ENCODE measurements at places on chromosomes 16 and 17.

- no peak for DNase-seq
Observed at GRCh38 chr16:11456741-11457140, 111.5 kb downstream of the RMI2 start.

- no peak for DNase-seq
Observed at GRCh38 chr16:85370881-85371651, 242.1 kb upstream of the GSE1 start.

- no peak for DNase-seq
Observed at GRCh38 chr16:66488505-66488904, 61.4 kb downstream of the BEAN1 start.

GRCh38 chr16:2035431-2036199, 8.9 kb downstream of the NHERF2 start:
- no peak for DNase-seq

- no peak for DNase-seq
Observed at GRCh38 chr17:33519692-33520091, 226.6 kb upstream of the ASIC2 start.

GRCh38 chr16:87236516-87237115, 80.6 kb downstream of the C16orf95 start:
- DNase-seq: no peak

DNA sequence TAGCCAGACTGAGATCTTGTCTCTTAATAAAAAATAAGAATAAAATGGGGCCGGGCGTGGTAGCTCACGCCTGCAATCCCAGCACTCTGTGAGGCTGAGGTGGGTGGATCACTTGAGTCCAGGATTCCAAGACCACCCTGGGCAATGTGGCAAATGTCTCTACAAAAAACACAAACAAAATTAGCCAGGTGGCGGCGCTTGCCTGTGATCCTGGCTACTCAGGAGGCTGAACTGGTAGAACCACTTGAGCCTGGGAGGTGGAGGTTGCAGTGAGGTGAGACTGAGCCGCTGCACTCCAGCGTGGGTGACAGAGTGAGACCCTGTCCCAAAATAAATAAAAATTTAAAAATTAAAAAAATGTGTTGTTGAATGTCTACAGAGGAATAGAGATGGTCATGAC, 2.9 kb upstream of the DEF8 start:
- DNase-seq: peak; percentile 43

DNA sequence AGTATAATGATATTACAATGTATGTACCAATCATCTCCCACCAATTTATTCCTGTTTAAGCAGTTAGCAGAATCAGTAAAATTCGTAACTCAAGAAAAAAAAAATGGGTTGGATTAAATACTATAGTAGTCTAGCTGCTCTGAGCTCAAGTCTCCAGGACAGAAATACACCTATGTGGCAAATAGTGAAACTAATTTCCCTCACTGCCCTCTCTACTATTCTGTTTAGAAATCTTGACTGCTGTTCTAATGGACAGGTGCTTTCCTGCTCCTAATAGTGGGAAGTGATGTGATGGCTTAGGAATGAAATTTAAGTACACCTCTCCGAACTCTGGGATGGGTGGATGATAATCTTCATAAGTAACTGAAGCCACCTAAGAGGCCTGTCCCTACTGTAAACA, 175.7 kb downstream of the KCNJ2 start:
- no peak for DNase-seq

DNA sequence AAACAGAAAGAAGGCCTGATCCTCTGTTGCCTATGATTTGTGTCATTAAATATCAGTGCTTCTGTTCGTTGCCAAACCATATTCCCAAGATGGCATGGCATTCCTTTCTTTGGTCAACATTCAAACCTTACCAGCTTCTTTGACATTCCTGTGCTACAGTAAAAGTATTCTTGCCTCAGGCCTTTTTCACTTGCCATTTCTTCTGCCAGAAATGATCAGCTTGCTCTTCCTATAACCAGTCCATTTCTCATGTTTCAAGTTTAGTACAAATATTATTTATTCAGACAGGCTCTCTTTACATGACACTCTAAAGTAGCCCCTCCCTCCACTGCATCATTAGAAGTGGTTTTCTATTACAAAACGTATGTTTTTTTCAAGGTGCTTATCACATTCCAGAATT, 278.3 kb downstream of the KCNJ2 start:
- DNase-seq: no peak

DNA sequence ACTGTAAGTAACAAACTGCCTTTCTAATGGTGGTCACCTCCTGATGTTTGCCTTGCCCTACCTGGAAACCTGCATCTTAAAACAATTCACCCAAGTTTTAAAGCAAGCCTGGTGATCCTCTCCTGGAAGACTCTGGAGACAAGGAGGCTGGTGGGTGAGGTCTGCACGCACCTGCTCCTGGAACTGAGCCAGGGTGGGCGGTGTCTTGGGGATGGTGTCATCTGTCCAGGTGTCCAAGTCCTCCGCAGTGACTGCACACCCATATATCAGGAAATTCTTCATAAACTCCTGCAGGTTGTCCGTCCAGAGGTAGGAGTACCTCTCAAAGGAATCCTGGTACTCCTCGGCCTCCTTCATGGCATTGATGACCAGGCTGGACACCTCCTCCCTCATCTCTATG, 44.9 kb downstream of the DNAH17 start:
- no peak for DNase-seq

DNA sequence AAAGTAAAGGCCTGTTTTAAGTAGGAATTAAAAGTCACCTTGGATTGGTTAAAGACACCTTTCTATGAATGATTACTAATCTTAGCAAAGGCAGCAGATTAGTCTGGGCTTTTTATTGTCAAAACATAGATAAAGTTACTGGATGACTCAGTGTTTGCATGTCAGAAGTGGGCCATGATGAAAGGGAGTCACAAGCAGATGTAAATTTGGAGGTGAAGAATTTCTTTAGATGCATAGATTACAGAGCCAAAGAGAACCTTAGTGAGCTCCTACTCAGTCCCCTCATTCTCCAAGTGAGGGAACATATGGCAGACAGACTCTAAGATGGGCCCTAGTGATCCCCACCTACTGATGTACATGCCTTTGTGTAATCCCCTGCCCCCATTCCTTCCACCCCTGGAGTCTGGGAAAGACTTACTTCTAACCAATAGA, 124.5 kb downstream of the HS3ST3A1 start:
- DNase-seq: no peak

- peak; percentile 82 for DNase-seq
Observed at GRCh38 chr17:15966183-15966878, 21.4 kb downstream of the ADORA2B start.

DNA sequence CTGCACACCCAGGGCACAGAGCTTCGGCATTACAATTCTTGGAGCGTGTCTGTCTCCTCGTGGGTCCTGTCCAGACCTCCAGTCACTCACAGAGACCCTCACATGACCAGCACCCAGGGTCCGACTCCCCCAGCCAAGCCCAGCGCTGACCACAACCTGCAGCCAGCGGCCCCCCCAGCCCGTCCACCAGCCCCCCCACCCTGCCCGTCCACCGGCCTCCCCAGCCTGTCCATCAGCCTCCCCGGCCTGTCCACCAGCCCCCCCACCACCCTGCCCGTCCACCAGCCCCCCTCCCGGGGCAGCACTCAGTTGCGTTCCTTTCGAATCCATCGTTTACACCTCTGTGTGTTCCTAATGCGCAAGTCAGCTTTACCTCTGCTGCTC, 5.8 kb downstream of the SECTM1 start:
- DNase-seq: no peak

DNA sequence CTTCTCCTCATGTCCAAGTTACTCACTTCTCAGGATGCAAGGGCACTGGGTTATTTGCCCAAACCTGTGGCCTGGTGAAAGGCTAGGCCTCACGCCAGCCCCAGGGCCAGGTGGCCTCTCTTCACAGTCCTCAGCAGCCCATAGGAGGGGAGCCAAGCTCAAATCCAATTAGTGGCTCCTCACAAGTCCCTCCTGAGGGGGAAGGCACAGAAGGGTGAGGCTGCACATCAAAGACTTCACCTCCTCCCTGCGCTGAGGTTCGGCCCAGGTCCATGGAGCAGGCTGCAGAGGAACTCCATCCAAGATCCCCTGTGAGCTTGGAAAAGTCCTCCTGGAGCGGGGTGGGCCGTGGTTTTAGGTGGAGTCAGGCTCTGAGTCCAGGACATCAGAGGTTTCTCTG, 320.0 kb downstream of the FOXL1 start:
- no peak for DNase-seq

DNA sequence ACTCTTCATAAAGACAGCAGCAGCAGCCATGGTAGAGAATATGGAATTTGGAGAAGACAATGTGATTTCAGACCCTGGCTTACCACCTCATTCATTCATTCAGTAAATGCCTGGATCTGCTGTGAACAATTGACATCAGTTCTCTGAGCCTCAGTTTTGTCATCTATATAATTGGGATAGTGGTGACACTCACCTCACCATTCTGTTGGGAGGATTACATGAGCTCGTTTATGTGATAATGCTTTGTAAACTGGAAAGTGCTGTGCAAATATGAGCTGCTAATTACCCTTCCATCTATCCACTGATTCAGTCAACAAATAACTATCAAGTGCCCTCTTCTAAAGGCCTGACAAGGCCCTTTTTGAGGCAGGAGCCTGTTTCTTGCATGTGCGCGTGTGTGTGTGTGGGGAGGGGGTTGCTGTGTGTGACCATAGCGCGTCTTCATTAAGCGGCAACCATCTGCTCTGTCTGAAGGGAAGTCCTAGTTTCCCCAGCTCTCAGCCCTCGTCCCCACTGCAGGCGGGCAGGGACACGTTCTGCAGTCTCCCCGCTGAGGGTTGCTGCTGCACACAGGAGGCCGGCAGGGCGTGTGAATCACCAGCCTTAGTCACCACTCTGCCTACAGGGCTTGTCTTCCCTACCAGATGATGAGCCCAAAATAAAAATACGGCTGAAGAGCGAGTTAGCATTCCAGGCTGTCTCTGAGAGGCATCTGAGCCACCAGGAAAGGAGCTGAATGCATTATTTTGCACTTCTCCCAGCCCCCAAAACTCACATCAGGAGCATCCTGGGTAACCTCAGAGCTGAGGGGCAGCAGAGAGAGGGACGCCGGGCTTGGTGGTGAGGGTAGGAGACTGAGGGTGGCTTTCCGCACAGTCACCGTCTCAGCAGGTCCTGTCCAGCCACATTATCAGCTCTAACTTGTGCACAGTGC, 19.9 kb downstream of the ARL4D start:
- DNase-seq: no peak

DNA sequence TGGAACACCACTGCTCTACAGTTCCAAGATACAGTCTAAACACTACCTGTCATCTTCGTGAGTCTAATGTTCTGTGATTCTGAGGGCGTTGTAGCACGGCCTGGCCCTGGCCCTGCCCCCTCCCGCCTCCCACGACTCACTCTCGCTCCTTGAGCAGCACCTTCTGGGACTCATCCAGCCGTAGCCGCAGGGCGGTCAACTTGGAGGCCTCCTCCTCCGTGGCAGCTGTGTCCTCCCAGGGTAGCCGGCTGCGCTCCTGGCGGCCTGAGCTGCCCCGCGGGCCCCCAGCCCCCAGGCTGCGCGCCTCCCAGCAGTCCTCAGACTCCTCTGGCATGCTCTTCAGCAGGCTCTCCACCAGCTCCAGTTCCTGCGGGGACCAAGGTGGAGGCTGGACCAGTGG, 10.6 kb downstream of the CCDC102A start:
- DNase-seq: no peak

DNA sequence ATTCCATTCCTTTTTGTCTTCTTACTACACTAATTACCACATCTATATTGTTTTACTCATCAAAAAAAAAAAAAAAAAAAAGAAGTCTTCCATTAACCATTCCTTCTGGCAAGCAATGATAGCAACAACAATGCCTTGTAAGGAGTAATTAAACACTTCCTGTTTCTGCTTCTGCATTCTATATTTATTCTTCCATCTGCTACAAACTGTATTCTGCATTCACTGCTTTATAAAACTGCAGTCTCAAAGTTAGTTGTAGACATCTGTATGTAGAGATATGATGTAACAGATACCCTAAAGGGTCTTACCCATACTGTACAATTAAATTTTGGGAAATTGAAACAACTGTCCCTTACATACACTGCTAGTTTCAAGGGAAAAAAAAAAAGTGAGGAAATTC, 28.7 kb upstream of the ABCA6 start:
- DNase-seq: no peak

- no peak for DNase-seq
Observed at GRCh38 chr17:72997559-72997958, 94.9 kb downstream of the SLC39A11 start.

GRCh38 chr16:82464187-82464586, 162.6 kb upstream of the CDH13 start:
- DNase-seq: no peak

- no peak for DNase-seq
Observed at GRCh38 chr17:64617125-64617780, 44.9 kb downstream of the SMURF2 start.

DNA sequence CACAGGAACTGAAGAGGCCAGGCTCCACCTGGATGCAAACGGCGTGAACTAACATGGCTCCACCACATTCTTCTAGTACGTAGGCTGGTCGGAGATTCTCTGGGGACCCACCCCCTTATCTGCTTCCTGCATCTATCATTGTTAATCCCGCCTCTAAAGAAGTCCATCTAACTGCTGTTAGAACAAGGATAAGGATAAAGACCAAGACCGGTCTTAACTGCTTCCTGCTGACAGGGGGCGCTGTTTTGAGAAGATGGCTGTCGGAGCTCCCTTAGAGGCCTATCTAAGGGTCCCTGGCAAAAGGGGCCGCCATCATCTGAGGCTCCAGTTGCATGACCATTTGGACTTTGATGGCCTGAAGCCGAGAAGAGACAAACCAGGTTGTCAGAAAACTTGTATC, 25.8 kb upstream of the TNFSF12 start:
- DNase-seq: peak; percentile 58

GRCh38 chr17:10151667-10152496, 46.5 kb downstream of the GAS7 start:
- no peak for DNase-seq

- DNase-seq: no peak
Observed at GRCh38 chr16:86864586-86864985, 286.2 kb downstream of the FOXL1 start.

GRCh38 chr16:85635545-85636140, 22.5 kb downstream of the GSE1 start:
- no peak for DNase-seq

- no peak for DNase-seq
Observed at GRCh38 chr16:85261657-85262557, 149.6 kb upstream of the CIBAR2 start.

GRCh38 chr16:49405530-49405929, 31.9 kb downstream of the C16orf78 start:
- no peak for DNase-seq

- DNase-seq: no peak
Observed at GRCh38 chr16:5046914-5047313, 13.2 kb upstream of the NAGPA start.

DNA sequence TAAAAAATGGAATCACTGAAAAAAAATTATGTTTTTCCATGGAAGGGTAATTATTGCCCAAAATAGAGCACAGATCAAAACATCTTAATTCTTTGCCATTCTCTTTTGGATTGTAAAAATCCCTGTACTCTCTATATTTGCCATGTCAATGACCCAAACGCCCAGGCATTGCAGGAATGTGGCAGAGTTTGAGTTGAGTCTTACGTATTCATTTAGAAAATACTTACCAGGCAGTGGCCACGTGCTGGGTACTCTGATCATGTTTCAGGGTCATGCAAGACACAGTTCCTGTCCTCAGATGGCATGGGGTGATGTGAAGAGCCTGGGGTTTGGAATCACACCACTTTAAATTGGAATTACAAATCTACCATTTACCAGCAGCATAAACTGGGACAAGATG, 267.7 kb downstream of the ABCC12 start:
- no peak for DNase-seq

Measured in WTC11 (cell line).